ENCODE measurements at places on chromosomes 6 and 20. TPM values are rescaled to one million over a fixed set of nuclear protein-coding genes. Genes with fewer than 3 reads are reported as not detected.

DNA sequence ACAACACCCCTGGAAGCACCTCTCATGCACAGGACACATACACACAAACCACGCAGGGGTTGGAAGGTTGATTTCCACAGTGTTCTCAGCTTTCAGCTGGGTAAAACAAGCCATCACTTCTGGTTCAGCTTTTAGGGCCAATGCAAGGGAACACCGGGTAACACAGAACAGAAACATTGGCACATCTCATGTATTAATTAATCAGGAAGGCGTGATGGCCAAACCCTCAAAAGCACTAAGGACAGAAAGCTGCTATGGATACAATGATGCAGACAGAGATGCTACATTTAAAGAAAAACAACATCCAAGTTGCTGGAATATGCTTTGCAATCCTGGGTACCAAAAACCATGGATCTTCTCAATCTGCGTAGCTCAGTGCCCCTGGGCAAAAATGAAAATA, 104.3 kb upstream of the BEND6 start:
- DNase-seq, result no peak

DNA sequence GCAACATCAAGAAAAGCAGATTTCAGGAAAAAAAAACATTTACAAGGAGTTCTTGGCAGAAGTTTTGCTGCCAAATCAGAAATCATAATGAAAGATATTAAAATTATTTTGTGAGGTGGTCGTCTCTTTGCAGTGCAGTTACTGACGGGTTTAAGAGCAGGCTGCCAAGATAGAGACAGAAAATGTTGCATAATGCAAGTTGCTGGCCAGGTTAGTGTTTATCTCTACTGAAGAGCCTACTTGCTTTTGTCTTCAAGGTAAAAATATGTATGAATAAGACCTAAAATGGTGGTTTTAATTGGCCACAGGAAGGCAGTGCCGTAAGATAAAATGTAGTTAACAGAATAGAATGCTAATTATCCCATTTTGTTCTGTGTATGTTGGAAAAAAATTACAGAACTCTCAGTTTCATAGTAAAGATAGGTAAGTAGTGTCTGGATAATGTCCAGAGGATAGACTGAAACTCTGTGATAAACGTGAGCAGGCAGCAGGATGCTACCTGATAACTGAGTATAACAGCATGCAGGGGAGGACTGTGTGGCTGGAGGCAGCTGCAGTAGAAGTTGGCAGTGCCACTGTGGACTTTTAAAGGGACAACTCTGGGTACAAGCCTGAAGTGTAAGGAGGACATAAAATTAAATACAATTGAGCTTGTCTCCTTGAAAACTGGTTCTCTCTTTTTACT, 13.9 kb downstream of the FOXO3 start:
- DNase-seq, result no peak

- no peak for DNase-seq
These were observed 34.0 kb downstream of the KIAA1755 start for GRCh38 chr20:38226553-38226952.

Gene RTN4IP1
- total RNA-seq, result 11.7 TPM

Gene KCNQ2
- not detected for total RNA-seq

DNA sequence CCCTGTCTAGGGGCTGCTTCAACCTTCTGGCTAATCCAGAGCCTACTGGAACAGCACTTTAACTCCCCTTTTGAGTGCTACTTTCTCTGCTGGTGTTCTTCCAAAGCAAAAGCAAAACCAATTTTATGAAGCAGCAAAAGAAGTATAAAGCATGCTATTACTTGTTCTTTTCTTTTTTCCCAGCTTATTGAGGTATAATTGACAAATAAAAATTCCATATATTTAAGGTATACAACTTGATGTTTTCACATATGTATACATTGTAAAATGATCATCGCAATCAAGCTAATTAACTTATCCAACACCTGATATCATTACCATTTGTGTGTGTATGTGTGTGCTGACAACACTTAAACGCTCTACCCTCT, 14.9 kb downstream of the ID4 start:
- no peak for DNase-seq

DNA sequence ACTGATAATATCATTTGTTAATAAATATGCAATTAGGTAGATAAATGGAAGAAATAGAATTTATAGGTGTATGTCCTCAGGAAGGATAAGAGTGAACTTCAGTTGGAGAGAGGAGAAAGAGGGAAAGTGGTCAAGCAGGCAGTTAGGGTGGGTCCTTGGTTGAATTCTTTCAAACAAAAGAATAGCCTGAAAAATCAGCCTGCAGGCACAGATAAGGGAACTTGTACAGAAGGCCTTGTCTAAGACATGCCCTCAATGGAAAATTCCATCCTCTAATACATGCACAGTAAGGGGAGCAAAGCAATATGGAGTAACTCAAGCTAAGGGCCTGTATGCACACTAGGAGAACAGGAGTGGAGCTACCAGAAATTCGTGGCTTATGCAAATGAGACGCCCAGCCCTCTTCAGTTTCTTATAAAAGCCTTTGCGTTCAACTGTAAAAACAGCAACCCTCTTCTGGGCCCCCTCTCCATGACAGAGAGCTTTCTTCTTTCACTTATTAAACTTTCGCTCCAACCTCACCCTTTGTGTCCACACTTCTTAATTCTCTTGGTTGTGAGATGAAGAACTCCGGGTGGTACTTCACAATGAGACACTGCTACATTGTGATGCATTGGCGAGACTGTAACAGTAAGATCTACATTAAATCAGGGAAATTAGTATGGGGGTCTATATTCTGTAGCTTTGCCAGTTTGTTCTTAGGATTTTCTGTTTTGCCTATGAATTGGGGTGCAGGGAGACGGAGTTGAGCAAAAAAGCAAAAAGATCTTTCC, 147.0 kb downstream of the HS3ST5 start:
- DNase-seq, result no peak
